Thymus (tissue), 14 donors: ENCODE measurements at places on chromosomes 16 and 17. TPM values are rescaled to one million over a fixed set of nuclear protein-coding genes. Genes with fewer than 3 reads are reported as not detected.

Gene CDH1
- polyA plus RNA-seq, result 70.4 TPM

Gene TMEM11
- 23.3 TPM for polyA plus RNA-seq

Gene RAB26
- polyA plus RNA-seq, result 2.6 TPM

Gene UTP18
- polyA plus RNA-seq, result 37.8 TPM

Gene GCGR
- 0.80 TPM for polyA plus RNA-seq

Gene GUCY2D
- 0.02 TPM for polyA plus RNA-seq

Gene ACTG1
- polyA plus RNA-seq, result 2,739 TPM

Gene PHF12
- 32.4 TPM for polyA plus RNA-seq
